ENCODE measurements at places on chromosomes 7 and 10.

GRCh38 chr10:111109501-111110242 lies 32.8 kb downstream of the ADRA2A start:
- no peak for DNase-seq

- no peak for DNase-seq
These were observed 118.7 kb downstream of the ICA1 start for GRCh38 chr7:8143151-8143874.

DNA sequence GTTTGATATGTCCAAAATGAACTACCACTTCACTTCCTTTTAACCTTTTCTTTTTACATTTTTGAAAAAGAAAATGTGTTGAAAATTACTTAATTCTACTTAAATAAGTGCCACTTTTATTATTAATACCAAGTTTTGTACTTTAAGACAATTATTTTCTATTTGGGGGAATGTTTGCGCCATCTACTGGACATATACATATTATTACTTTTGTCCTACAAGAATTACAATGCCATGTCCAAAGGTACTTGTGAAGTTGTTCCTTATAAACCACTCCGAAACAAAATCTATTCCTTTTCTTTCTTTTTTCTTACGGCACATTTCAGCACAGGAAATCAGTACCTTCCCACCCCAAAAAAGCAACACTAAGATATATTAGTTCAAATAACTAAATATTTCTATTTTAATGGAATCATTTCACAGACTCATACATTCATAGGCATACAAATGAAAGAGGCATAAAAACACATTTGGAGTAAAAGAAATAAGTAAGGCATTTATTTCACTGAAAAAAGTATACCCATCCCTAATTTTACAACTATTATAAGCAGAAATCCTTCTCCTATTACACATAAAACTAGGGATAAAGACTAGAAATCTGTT lies 169.9 kb downstream of the RNF133 start:
- DNase-seq, result no peak

DNA sequence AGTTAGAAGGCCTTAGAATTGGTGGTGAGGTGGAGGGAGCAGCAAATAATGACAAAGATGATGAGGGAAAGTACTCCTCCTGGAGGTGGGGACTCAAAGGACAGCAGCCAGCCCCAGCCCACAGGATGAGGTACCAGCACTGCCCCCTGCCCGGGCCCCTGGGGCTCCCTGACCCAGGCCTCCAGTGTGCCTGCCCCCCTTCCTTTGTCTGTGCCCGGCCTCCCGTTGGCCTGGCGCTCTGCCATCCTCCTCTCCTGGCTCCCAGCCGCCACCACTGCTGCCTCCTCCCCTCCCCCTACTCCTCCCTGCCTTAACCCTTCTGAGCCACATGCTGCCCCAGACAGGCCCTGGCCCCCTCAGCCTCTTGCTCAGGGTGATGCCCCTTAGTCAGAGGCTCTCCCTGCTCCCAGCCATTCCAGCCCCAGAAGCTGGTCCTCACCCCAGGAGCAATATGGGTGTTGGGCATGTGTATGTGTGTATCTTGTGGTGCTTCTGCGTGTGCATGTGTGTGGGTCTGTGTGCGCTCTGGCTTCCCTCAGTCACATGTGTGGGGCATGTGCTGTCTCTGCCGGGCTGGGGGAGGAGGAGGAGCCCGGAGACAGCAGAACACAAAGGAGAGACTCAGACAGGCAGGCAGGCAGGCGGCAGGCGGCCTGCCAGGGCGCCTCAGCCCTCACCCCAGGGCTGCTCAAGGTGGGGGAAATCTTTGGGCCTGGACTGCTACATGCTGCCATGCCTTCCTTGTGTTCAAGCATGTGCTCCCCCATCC lies 2.6 kb downstream of the LDB1 start:
- DNase-seq, result peak; percentile 75

DNA sequence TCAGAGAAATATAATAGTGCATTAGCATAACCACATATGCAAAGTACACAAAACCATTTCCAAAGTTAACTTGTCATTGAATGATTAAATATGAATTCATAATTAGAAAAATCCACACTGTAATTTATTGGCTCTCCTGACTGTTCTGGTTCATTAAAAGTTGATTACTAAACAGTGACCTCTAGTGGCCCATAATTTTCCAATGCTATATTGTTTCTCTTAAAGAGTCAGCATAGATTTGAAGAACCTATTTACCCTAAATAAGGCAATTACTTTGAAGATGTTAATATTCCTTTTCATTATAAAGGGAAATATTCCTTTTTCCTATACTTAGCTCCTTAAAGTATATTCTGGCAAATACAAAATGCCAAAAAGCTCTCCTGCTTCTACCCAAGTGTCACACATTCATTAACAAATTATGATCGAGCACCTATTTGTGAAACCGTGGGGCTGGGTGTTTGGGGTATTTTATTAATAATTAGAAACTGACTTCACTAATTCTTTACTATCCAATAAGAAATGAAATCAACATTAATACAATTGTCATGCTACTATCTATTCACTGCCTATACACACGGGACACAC lies 86.2 kb downstream of the HIBADH start:
- no peak for DNase-seq

DNA sequence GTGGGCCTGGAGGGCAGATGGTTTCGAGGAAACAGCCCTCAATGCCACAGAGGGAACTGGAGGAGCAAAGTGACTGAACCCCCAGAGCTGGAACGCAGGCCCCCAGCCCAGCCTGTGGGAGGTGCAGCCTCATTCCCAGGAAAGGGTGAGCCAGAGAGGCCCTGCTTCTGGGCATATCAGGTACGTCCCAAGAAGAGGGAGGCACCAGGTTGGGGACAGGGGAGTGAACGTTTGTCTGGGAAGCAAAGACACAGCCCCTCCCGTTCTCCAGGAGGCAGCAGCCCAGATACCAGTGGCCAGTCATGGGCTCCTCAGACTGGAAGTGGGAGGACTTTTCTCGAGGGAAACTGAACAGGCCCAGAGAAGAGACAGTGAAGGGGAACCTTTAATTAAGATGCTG lies 74.3 kb upstream of the RET start:
- DNase-seq, result no peak

DNA sequence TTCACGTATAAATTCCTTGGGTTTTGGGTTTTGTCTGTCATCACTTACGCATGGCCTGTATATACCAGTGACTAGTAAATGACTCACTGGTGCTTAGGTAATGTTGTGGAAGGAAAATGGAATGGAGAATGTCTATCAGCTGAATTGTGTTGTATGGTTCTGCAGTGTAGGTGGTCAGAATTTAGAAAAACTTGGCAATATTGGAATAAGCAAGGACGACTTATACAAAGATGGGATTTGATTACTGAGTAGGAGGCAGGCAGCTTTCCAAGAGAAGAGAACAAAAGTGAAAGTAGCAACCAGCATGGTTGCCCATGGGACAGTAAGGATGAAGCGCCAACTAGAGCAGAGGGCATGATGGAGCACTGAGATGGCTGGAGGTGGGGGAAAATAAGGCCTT lies 168.6 kb upstream of the CSTF2T start:
- DNase-seq, result no peak

- no peak for DNase-seq
These were observed 162.7 kb downstream of the AVL9 start for GRCh38 chr7:32658034-32658433.

- DNase-seq, result no peak
These were observed 2.7 kb downstream of the SNX13 start for GRCh38 chr7:17937506-17938120.

DNA sequence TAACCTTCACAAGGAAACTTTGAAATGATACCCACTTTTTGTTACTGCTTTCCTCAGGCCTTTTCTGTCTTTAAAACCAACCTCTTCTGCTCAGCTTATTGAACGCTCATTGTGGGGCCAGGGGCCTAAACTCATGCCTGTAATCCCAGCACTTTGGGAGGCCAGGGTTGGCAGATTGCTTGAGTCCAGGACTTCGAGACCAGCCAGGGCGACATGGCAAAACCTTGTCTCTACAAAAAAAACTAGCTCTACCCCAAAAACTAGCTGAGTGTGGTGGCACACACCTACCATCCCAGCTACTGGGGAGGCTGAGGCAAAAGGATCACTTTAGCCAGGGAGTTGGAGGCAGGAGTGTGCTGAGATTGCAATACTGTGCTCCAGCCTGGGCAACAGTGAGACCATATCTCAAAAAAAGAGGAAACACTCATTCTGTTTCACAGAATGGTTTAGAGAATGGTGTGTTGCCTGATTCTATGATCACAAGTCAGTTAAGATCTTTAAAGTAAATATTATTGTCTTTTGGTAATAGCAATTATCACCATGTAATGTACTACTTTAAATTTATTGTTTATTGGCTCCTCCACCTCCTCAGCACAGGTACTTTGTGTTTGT lies 51.1 kb downstream of the KCTD7 start:
- DNase-seq, result no peak

Measured in ecto neural progenitor cell (in vitro differentiated cells).